ENCODE measurements at places on chromosomes 3 and 15.

DNA sequence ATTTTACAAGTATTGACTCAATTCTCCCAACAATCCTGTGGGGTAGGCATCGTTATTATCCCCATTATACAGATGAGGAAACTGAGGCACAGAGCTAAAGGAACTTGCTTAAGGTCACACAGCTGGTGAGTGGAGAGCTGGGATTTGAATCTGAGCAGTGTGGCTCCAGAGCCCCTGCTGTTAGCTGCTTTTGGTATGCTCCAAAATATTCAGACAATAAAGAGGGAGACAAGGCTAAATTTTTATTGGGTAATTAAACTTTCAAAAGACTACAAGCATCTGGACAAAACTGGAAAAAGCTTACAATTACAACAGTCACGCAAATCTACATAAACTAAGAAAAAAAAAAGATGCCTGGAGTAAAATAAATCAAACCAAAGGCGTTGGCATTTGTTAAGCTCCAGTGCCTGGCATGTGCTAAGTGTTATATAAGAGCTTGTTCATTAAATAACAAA lies 27.7 kb downstream of the CCDC13 start:
- DNase-seq: no peak

DNA sequence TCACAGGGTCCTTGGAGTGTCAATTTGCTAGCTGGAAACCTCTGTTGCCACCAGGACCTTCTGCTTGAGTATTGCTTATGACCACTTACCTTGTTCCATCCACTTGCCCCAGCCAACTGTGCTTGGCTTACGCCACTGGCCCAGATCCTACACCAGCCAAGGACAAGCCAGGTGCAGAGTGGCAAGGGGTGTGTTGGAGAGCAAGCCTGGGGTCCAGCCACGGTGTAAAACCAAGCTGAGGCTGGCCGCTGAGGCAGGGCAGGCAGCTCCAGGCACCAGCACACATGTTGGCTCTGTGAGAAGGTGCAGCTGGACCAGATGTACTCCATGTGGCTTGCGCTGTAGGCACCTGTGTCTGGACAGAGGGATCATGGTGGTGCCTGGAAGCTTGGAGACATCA lies 248.2 kb downstream of the UNC13C start:
- no peak for DNase-seq

DNA sequence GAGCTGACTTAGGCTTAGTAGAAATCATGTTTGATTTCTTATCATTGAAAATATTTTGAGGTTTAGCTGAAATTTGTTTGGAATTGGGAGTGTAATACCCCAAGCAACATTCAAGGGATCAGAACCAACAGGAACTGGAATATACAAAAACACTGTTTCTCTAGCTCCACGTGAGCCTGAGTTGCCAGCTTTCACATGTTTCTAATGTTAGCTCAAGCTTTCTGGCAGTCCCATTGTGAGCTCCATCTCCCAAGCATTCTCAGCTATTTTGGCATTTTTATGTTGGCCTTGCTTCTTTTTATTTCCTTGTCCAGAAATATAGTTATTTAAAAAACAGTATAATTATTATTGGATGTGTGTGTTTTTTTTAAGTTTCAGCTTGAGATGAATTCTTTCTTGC lies 427.1 kb upstream of the DPH6 start:
- DNase-seq: no peak

DNA sequence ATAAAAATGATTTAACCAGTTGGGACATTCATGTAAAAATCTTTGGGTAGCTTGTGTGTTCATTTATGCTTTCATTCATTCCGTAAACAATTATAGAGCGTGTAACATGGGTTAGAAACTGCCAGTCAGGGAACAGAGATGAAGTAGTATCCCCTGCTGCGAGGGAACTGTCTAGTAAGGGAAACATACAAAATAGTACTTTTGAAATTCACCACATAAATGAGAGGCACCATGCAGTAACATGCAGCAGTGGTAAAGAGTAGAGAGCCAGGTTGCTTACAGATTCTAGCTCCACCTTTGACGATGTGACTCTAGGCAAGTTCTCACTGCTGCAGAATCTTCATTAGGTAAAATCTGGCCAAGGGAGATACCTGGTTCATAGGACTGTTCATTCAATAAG lies 938 bp downstream of the DZIP3 start:
- DNase-seq: peak; percentile 51

DNA sequence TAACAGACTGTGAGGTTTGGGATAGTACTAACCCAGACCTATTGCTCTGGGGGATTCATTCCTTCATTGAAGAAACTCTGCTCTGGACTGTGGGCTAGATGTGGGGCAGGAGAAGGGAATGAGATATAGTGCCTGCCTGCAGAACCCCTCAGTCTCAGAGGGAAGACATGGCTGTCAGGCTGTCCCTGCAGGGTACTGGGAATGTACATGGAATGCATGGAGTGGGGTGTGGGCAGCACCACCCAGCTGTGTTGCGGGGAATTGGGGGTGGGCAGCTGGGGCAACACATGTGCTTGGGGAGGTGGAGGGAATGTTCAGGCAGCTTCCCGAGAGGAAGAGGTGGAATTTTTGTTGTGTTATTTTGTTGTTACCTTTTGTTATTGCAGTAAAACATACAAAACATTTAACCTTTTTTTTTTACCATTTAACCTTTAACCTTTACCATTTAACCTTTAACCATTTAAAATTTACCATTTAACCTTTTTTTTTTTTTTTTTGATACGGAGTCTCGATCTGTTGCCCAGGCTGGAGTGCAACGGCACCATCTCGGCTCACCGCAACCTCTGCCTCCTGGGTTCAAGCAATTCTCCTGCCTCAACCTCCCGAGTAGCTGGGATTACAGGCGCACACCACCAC lies 7.3 kb downstream of the PAQR5 start:
- DNase-seq: no peak

DNA sequence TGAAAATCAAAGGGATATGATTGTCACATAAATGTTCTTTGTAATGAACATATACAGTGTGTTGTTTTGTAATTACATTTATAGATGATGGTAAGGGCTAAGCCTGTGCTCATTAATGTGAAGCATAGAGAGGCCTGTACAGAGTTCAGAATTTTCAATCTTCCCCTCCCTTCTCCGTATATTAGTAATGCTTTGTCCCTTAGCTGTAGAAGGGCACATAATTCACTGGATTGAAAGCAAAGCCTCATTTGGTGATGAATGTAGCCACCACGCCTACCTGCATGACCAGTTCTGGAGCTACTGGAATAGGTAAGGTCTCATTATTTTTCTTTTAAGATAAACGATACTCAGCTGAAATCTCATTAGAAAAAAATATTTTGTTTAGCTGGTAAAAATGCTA lies 130.2 kb downstream of the CDIN1 start:
- no peak for DNase-seq

DNA sequence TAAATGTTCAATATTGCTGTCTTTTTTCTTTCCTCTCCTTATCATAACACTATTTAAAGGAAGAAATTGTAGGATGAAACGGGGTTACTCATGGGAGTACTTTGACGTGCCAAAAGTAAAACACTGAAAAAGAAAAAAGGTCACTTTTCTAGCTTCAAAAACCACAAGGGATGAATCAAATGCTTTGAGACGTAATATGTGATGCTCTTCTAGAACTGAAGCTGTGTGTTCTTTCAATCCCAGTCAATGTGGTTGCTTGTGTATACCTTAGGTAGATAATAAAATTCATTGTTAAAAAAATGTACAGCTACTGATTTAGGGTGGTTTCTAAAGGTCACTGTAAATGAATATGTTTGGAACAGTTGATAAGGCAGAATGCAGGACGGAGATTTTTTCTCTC lies 538.8 kb upstream of the ZNF717 start:
- DNase-seq: no peak

- DNase-seq: no peak
These were observed 4.5 kb upstream of the IL17RC start for GRCh38 chr3:9912294-9912935.

- DNase-seq: no peak
These were observed 78.2 kb downstream of the LINGO1 start for GRCh38 chr15:77554306-77555080.

DNA sequence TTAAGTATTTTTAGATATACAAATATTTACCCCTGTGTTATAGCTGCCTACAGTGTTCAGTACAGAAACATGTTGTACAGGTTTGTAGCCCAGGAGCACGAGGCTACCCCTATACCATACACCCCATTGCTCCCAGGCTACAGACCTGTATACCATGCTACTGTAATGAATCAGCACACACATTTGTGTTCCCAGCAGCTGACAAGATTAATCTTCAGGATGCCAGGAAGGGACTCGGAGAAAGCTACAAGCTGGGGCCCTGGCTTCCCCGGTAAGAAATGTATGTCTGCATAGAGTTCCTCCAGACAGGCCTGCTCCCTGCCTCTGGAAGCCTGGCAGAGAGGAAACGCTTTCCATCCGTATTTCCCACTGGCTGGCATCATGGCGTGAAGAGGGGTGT lies 136.5 kb downstream of the XXYLT1 start:
- DNase-seq: no peak

DNA sequence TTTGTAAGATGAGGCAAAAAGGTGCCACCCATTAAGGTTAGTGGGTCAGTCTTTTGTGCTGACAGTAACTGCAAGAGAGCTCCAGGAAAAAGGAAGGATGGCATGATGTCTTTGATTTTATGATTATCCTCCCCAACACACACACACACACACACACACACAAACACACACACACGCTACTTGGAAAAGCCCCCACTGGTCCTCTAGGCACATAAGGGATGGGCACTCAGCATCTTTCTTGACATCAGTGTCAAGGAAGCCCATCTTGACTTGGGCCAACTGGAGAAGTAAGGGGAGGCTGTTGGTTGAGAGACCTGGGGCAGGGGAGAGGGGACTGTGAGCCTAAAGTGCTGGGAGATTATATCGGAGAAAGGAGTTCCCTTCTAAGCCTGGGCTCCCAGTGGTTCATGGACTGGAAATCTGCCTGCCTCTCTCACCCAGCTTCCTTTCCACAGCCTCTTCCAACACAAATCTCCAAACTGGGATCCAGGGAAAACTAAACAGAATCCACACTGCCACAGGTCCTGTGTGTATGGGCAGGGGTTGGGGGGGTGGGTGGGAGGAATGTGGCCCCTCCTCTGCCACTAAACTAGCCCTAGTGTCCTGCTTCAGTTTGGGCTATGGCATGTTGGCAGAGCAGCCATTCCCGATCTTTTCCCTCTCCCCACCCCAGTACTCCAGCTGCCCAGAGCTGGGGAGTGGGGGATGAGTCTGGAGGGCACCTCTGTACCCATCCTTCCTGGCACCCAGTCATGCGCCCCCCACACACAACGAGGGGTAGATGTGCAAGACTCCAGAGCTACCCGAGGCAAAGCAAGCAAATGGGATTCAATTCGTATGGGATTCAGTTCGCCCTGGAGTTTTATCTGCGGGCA lies 1.6 kb downstream of the AMOTL2 start:
- peak; percentile 15 for DNase-seq

DNA sequence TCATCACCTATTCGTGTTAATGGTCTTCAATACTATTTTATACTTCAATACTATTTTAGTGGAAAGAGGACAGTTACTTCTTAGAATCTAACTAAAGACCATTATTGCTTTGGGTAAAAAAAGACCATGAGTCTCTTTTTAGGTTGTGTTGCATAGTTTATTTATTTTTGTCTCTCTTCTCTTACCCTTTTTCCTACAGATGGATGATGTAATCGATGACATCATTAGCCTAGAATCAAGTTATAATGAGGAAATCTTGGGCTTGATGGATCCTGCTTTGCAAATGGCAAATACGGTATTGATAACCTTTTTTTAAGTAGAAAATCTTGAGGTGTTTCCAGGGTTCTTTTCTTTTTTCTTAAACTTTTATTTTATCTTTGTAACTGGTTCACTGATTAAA lies 58.5 kb upstream of the SAMMSON start:
- no peak for DNase-seq

- DNase-seq: no peak
These were observed 260.5 kb upstream of the TLE3 start for GRCh38 chr15:70358011-70358819.

- DNase-seq: peak; percentile 30
These were observed 32.6 kb downstream of the HACD2 start for GRCh38 chr3:123552095-123552714.

DNA sequence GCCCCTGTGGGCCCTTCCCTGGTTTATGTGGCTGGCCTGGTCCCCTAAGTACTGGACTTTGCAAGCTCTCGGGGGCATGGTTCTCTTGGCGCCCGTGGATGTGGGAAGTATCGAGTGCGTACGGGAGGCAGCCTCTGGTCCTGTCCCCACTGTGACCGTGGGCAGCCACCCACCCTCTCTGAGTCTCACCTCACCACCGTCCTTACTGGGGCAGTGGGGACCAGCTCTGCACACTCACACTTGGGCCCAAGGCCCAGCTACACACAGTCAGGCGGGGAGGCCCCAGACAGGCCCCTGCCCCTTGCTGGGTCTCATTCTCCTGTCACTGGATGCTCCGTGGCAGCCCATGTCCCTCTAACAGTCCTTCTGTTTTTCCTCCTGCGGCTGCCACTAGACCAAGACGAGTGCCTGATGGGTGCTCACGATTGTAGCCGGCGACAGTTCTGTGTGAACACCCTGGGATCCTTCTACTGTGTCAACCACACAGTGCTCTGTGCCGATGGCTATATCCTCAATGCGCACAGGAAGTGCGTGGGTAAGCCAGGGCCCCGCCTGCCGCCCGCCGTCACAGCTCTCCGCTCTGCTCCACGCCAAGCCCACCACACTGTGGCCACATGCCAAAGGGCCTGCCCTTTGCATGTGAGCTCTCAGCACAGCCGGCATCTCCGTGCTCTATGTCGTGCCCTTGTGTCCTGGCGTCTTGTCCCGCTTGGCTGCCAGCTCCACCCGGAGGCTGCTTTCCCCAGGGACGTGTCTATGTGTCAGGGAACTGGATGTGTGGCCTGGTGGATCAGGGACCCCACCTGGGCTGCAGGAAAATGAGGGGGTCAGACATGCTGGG lies 72.7 kb downstream of the FBLN2 start:
- no peak for DNase-seq

DNA sequence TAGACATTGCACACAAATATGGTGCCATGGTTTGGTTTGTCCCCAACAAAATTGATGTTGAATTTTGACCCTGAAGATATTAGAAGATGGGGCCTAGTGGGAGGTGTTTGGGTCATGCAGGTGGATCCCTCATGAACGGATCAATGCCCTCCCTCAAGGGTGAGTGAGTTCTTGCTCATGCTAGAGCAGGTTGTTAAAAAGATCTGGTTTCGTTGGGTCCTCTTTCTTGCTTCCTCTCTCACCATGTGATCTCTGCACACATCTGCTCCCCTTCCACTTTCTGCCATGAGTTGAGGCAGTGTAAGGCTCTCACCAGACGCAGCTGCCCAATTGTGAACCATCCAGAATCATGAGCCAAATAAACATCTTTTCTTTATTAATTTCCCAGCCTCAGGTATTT lies 87.8 kb upstream of the MDFIC2 start:
- no peak for DNase-seq

- DNase-seq: no peak
These were observed 8.3 kb downstream of the ZNF710 start for GRCh38 chr15:90009301-90010022.
